ENCODE measurements at places on chromosomes 7 and 10.

DNA sequence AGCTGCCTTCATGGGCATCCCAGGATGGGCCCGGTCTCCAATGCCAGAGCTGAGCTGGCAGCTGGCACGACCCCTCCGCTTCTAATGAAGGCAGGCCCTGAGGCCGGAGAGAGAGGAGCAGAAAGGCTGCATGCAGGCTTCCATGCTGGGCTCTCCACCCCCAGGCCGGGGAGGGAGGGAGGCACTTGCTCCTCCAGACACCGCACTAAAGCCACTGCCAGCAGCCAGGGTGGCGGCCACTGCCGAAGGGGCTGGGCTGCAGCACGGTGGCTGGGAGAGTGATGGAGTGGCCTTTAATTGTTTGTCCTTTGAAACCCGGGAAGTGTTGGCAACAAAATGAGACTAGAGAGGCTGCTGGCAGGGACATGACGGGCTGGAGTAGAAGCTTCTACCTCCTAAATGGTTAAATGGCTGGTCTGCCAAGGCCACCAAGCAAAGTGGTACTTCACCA lies 236.5 kb downstream of the SKAP2 start:
- DNase-seq: no peak

GRCh38 chr10:95408983-95409873 lies 118.4 kb upstream of the PDLIM1 start:
- DNase-seq: peak; percentile 20

DNA sequence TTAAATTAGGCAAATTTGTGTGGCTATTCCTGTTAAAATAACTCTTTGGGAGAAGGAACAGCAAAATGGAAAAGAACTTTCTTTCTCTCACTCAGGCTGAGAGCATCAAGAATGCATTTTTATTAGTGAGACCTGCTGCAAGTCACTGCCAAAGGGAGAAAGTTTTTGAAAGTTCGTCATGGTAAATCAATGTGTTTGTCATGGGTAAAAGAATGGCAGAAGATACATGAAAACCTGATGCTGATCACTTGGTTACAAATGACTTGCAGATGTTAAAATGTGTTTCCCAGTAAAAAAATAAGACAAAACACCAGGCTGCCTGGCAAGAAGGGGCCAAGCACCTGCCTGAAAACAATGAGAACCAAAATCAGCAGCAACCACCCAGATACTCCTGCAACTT lies 484.7 kb upstream of the NRP1 start:
- DNase-seq: no peak

DNA sequence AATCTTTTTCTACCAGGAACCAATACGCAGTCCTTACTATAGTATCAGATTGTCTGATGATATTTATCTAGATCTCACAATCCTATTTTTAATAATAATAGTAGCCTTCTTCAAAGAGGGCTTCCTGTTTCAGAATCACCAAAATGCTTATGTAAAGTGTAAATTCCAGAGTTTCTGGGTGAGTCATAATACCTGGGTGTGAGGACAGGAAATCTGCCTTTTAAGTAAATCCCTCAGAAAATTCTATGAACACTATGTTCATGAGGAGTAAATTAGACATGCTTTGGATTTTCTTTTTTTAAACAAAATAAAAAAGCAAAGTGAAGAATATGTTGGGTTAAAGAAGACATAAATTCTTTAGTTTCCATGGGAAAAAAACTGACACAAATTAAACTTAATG lies 20.5 kb downstream of the DKK1 start:
- peak; percentile 57 for DNase-seq

DNA sequence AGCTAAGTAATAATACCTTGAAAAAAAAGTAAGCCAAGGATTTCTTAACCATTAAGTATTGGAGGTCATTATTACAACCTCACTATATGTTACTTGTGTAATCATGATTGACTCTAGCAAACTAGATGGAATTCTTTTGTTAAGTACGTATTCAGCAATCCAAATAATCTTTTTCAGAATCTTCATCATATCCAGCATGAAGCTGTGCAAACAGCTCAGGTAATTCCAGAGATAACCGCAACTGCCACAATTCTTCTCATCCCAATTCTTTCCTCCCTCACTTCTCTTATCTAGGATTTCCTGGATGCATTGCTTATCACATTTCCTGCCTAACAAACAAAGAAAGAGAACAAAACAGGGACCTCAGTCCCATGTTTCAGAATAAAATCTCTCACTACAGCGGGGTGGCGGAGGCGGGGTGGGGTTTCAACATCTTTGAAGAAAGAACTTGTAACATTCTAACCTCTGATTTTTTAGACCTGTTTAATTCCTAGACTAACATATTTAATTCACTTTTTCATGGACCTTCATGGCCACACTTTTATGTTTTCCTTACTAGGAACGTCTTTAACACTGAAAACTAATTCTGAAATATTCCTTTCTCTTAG lies 156.5 kb downstream of the POM121L12 start:
- no peak for DNase-seq

DNA sequence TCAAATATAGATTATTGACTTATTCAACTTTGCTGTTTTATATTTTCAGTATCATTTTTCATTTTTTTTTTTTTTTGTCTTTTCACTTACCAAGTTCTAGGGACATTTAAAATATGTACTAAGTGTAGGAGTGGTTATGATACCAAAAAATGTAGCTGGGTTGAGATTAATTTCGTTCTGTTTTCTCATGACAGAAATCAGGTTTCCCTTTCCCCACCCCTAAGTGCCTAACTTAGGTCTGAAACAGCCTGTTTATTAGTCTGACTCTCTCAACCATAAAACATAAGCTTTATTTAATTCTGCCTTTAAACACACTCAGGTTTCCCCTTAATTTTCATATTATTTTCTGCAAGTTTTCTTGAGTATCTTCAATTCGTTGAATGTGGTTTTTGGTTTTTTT lies 22.1 kb downstream of the TMEM106B start:
- DNase-seq: no peak

DNA sequence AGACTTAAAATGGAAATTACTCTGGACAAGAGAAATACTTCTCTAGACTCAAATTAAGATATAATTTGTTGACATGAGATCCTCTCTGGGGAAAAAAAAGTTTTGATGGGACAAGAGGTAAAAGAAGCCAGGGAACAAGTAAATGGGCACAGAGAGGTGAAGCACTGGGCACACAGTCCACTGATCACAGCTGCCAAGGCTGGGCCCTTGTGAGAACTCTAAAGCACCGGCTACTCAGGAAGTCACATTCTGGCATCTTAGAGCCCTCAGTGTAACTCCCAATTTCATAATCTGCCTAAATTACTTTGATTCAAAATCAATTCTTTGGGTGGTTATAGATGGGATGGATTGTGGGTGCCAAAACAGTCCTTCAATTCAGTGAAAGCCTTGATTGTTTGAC lies 123.2 kb upstream of the CACNA2D1 start:
- DNase-seq: no peak

- DNase-seq: peak; percentile 33
Measured at GRCh38 chr10:37975401-37975991, 951 bp downstream of the ZNF25 start.

DNA sequence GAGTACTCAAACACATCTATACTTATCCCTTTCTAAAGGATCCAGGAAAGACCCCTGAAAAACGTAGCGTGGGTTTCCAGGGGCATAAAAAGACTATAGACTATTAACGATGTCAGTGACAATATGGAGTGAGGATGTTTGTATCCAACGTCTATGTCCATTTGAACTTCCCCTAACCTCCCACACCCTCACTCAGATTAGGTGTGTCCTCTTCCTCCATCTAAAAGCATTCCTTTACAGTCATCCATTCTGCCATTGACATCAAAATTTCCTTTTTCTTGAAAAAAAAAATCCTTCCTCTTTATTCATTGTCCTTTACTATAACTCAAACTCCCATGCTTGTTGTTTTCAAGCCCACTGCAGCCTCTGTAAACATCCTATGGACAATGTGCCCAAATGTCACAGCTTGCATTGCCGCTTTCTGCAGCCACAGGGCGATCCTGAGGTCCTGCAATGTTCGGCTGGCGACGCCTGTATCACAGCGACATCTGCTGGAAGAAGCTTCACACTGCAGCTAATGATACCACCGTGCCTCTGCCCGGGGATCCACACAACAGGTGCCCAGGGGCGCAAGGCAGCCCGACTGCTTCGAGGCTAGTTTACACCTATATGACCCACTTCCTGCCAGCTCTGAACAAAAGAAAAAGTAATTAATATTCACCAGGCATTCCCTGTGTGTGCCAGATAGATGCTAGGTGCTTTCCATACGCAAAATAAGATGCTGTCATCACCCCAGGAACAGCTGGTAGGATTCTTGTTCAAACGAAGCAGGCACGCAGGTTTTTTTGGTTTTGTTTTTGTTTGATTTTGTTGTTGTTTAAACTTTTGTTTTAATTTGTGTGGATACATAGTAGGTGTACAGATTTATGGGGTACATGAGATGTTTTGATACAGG lies 267.9 kb upstream of the GHITM start:
- peak; percentile 70 for DNase-seq

Measured in cardiac fibroblast (primary cell).